Pancreas (tissue), 10 donors: ENCODE measurements at places on chromosomes 7 and 10.

GRCh38 chr10:35386594-35387174 lies 50.4 kb downstream of the CCNY start:
- DNase-seq, result no peak

DNA sequence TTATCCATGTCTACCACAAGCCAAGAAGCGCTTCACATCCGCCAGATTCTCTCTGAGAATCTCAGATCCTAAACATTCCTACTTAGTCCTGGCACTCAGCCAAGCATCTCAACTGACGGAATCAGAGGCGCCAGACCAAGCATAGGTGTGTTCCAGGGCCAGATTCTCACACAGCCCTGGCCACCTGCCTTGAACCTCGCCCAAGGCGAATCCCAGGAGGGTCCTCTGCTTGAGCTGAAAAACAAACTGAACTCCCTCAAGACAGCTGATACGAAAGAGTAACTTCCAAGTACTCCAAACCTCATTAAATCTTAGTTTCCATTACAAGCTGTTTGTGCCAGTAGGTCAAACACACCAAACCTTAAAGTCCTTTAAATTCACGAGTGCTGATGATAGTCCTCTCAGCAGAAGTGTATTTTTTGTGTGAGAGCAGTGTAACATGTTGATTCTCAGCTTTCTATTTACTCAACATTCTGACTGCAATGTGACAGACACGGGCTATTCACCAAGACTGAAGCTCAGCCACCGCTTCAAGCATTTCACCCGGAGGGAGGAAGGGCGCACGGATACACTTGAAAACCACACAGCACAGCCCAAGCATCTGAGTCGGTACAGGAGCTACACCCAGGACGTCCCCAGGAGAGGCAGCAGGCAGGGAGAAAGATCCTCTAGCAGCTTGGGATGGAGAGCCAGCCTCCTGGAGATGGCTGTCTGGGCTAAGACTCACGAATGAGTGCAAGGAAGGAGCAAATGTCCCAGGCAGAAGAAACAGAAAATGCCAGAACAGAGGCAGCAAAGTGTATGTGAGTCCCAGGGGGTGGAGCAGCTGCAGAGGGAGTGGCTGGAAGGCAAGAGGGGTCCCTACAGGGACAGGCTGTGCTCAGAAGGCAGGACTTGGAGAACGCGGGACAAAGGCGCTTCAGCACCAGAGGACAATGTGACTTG lies 6.0 kb downstream of the PARD3 start:
- DNase-seq, result no peak

DNA sequence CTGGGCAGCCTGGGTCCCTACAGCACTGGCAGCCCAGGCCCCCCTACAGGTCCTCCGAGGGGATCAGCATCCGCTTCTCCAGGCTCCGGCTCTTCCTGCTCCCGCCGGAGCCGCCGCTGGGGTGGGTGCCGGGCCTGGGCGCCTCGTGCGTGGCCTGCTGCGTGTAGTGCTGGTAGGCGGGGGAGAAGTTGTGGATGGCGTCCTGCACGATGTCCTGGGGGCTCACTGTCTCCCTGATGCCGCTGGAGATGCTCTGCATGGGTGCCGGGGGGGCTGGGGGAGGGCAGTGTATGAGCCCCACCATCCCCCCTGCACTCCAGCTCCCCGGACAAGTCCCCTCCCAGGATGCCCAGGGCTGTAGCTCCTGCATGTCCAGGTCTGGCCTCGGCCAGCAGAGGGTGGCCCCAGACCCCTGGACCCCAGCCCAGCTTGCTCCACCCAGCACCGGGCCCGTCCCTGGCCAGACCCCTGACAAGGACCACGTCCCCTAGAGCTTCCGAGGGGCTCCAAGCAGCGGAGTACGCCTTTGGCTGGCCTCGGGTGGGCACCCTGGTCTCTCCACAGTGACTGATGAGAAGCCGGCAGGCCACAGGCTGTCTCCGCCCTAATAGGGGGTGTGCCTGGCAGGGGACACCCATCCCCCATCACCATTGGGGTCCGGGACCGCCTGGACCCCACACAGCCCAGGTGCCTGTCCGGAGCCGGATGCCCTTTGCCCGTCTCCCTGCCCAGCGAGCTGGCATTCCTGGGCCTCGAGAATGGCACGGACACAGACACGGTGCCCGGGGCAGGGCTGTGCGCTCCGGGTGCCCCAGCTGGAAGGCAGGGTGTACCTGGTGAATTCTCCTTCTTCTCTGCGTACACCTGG lies 8.9 kb downstream of the TMEM184A start:
- no peak for DNase-seq

DNA sequence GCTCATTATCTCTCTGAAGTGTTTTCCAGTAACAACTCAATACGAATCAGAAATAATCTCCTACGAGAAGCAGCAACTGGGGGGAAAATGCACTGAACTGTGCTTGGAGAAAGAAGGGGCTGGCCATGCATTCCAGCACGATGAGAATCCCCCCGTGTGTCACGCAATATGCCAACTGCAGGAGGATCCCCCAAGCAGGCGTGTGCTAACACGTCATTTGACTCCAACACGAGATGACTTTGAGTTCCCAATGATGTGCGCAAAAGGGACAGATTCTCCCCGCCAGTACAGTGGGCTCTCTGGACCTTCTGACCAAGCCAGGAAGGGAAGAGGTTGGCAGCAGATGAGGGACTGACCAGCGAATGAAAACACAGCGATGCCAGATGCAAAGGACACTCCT lies 105.5 kb downstream of the KCNMA1 start:
- DNase-seq, result no peak

DNA sequence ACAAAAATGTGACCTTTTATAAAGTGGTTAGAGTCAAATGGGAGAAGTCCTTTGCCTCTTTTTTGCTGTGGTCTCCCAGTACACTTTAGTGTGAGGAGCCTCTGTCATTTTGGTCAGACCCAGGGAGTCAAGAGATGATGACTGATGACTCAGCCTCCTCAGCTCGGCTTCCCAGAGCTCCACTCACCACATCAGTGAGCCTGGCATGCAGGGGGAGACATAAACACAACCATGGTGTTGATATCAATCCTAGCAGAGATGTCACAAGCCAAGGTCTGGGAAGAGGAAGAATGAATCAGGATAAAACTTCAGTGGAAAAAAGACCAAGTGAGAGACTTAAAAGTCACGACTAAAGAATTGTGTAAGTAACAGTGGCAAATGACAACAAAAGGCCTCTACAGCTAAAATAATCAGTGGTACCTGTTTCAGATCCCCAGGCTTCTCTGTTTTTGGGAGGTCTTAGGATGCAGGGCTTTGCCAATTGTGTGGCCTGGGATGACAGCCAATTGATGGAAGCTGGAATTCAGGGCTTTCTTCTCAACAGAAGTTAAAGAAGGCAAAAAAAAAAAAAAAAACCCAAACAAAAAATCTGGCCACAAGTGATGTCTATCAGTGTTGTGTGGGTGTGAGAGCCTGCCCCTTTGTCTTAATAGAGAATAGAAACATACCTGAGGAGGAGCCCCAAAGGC lies 50.2 kb downstream of the TFAM start:
- DNase-seq, result no peak

DNA sequence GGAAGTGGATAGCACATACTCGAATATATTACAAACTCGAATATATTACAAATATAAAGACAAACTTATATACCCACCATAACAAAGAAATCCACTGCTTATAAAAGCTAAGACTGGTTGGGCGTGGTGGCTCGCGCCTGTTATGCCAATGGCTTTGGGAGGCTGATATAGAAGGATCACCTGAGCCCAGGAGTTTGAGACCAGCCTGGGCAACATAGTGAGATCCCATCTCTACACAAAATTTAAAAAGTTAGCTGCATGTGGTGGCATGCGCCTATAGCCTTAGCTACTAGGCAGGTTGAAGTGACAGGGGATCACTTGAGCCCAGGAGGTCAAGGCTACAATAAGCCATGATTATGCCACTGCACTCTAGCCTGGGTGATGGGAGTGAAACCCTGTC lies 20.4 kb downstream of the MCMBP start:
- no peak for DNase-seq

- DNase-seq, result no peak
Observed at GRCh38 chr7:110800984-110801383, 289.9 kb upstream of the LRRN3 start.

DNA sequence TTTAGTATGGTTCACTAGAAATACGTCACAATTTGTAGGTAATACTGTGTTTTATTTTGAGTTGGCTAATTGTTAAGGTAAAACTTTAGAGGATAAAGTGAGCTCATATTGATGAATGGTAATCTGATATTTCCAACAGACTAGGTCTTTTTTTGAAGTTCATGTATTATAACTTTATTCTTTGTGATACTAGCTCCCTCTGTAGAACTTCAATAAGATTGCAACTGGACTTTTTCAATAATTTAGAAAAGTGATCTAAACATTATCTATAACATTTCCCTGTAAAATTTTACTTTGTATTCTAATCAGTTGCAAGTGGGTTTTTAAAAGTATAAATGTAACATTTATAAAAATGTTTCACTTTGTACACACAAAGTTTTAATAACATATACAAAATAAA lies 83.5 kb downstream of the ADK start:
- DNase-seq, result no peak

- no peak for DNase-seq
Observed at GRCh38 chr7:134155206-134155605, 28.1 kb downstream of the LRGUK start.

- no peak for DNase-seq
Observed at GRCh38 chr7:22627136-22627535, 99.9 kb upstream of the IL6 start.

DNA sequence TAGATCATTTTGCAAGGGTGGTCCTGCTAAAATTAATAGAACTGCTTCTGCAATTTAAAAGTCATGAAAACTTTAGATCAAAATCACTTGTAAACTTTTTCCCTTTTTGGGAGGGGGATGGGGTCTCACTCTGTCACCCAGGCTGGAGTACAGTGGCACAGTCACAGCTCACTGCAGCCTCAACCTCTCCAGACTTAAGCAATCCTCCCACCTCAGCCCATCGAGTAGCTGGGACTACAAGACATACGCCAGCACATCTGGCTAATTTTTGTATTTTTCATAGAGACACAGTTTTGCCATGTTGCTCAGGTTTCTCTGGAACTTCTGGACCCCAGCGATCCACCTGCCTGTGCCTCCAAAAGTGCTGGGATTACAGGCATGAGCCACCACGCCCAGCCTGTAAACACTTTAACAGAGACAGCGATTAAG lies 79.7 kb downstream of the LRRC17 start:
- DNase-seq, result no peak

- DNase-seq, result no peak
Observed at GRCh38 chr7:149467321-149467859, 6.5 kb upstream of the ZNF777 start.

DNA sequence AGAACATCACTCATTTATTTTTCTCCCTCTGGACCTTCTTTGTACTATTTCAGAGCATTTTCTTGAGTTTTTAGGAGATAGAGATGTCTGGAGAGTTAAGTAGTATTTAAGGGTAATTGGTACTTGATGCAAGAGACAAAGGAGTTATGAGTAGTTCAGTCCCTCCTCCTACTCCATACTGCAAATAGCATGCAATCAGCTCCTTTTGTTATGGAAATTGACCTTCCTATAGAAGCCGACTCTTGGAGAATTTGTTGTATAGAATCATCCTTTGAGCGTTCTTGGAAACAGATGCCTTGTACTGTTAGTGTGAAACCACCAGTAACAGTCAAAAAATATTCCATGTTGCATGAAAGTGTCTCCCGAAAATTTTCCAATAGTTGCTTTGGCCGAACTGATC lies 428.2 kb upstream of the GALNT17 start:
- DNase-seq, result no peak

DNA sequence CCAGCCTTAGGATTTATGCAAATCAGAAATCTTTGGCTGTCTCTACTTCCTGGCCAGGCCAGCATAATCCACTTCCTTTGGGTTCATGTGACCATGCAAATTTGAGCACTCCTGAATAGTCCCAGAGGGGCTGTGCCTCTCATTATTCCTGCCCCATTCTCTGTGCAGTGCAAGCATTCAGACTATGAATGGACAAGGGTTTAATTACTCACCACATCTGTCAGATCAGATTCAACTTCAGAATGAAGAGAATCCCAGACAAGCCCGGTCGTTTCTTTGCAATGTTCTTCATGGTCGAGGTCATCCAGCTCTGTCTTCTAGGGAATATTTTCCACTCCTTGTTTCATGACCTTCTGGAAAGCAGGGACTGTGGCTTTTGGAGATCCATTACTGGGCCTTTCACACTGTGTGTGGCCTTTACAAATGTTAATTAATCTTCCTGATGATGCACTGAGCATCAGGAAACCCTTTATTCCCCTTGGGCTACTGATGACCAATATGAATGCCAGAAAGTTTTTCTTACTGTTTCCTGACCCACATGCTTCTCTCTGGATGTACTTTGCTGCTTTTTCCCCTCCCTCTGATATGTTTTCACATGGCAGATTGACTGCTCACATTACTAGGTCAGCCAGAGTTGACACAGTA lies 217.6 kb upstream of the TCF7L2 start:
- DNase-seq, result no peak

- no peak for DNase-seq
Observed at GRCh38 chr10:126616737-126617136, 53.8 kb downstream of the C10orf90 start.

DNA sequence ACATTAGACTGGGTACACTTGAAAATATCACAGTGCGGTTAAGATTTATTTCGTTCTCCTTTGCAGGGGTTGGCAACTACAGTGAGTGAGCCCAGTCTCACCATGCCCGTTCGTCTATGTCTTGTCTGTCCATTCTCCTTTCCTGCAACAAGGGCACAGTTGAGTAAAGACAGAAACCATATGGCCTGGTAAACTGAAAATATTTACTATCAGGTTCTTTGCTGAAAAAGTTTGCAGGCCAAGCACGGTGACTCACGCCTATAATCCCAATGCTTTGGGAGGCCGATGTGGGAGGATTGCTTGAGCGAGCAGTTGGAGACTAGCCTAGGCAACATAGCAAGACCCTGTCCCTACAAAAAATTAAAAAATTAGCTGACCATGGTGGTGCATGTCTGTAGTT lies 11.4 kb upstream of the KCTD7 start:
- no peak for DNase-seq

- DNase-seq, result no peak
Observed at GRCh38 chr7:28135760-28136159, 44.8 kb downstream of the JAZF1 start.
